IMR-90 (cell line): ENCODE measurements at places on chromosomes 1 and 21. TPM values are rescaled to one million over a fixed set of nuclear protein-coding genes. Genes with fewer than 3 reads are reported as not detected.
A peak's percentile ranks its signal among the peaks of the same experiment; 100 is the strongest.

DNA sequence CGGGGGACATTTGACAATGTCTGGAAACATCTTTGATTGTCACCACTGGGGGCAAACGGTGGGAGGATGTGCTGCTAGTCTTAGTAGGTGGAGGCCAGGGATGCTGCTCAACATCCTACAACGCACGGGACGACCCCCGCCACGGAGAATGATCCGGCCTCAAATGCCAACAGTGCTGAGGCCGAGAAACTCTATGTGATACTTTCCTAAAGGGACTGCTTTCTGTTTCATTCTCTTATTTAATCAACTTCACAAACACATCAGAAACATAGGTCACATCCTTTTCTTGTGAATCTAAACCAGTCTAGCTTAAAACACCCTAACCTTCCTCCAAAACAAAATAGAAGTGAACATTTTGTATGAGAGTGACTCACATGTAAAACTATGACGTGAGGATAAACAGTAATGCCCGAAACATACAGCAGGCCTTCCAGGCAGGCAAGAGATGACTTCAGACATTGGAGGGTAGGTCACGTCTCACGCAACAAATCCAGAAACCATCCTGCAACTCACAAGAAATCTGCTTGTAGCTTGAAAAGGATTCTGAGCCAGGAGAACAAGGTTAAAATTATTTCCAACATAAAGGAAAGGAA is 37.2 kb upstream of the ETS2 start:
- peaks cover 26% of the 10 kb centered on the region for H3K4me1 ChIP-seq
- DNase-seq = peak; percentile 100
- H3K36me3 ChIP-seq = no peaks in the 10 kb centered on the region
- peak overlapping the region; percentile 99 for H3K27ac ChIP-seq

Gene PEAR1
- total RNA-seq = 2.0 and 2.8 TPM in 2 replicates

DNA sequence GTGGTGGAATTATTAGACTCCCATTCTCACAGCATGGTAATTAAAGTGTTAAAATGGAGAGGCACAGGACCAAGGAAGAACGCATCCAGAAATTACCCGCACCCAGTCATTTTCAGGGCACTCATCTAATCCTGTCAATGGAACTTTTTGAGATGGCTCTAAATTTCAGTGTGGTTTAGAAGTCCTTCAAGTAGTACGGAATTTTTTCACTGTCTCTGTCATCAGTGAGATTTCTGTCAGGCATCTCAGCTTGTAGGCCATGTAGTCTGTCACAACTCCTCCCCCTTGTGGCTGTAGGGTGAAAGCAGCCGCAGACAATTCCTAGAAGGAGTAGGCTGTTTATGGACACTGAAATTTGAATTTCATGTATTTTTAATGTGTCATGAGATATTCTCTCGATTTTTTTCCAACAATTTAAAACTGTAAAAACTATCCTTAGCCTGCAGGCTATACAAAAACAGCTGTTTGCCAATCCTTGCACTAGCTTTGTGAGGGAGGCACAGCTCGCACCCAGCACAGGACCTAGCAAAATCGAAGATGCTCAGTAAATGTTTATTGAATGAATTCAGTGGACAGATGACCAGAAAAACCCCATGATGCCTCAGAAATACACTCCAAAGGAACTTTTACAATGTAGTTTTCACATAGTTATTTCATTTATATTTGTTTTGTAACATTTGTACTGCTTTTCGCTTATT is 6.6 kb upstream of the NUP133 start:
- H3K27ac ChIP-seq = no peak overlapping the region
- 0 out of 2 replicates have a peak, but pooled peaks cover 5% of the 10 kb centered on the region for H3K36me3 ChIP-seq
- no peaks in the 10 kb centered on the region; the same call in 1 of the 2 replicates for H3K4me1 ChIP-seq
- no peak overlapping the region for H3K4me3 ChIP-seq
- no peaks in the 10 kb centered on the region for H3K27me3 ChIP-seq

DNA sequence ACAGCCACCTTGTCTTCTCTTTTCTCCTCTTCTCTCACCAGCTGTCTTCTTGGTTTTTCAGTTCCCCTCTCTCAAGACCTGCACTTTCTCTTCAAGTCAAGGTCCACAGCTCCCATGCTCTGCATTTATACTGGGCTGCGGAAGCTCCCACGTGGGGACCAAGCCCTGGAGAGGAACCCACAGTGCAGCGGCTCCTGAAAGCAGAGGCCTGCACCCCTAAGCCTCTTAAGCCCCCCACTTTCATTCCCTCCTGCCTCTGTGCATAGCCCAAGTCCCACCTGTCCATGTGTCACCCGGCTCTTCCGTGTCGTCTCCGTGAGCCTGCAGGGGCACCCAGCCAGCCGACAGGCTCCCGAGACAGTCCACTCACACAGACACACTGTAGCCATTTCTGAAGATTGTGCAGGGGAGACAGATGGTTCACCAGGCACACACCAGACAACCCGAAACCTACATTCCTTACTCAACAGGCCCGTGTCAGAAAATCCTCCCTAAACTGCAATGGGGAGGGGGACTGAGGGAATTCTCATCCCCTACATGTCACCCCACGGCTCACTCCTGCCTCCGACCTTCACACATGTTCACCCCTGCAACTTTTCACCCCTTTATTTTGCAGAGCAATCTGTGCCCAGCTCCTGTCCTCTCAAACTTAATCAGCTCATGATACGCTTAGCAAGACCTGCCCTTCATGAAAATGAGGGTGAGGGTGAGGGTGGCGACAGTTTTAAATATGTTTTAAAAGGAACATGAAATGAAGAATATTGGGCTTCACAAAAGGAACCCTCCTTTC is 6.3 kb downstream of the MX2 start:
- no peaks in the 10 kb centered on the region for H3K36me3 ChIP-seq
- DNase-seq = no peak
- no peak overlapping the region for H3K4me3 ChIP-seq
- H3K4me1 ChIP-seq = peaks cover 4% of the 10 kb centered on the region

GRCh38 chr1:194975913-194976312 is 1632.3 kb downstream of the KCNT2 start:
- H3K4me1 ChIP-seq = no peaks in the 10 kb centered on the region
- H3K27me3 ChIP-seq = no peaks in the 10 kb centered on the region
- H3K27ac ChIP-seq = no peak overlapping the region
- H3K36me3 ChIP-seq = no peaks in the 10 kb centered on the region

Gene TNFSF18
- total RNA-seq = 0.18 and 0.28 TPM in 2 replicates

GRCh38 chr1:21659099-21659923 is 9.8 kb downstream of the RAP1GAP start:
- peaks cover 55% of the 10 kb centered on the region for H3K27me3 ChIP-seq
- peak; percentile 36 for DNase-seq
- no peaks in the 10 kb centered on the region for H3K4me1 ChIP-seq

Gene GJA4
- total RNA-seq = not detected in 2 replicates

DNA sequence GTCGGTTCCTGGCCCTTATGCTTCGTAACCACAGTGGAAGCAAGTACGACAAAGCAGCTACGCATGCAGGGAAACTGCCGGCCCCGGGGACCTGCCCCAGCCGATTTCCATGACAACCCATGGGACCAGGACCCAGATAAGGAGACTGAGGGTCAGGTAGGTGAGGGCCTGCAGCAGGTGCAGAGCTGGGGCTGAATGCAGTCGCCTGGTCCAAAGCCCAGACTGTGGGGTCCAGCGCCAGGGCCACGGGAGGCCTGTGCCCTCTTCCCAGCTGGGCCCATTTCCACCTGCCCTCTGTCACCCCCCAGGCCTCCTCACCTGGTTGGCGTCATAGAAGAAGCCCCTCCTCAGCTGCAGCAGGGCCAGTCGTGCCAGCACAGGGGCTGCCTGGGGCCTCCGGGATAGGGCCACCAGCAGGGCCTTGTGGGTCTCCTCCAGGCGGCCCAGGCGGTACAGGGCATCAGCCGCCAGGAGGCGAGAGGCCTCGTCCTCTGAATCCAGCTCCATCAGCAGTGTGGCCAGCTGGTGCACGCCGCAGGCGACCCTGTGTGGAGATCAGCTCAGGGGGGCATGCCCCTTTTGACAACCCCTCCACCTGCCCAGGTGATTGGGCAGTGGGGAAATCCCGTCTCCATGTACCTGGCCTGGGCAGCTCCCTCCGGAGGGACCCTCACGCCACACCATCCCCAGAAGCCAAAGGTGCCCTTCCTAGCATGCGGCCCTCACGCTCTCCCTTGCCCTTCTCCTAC is 14.2 kb downstream of the TTC34 start:
- no peak for DNase-seq
- no peaks in the 10 kb centered on the region for H3K27me3 ChIP-seq
- no peak overlapping the region for H3K27ac ChIP-seq
- H3K36me3 ChIP-seq = no peaks in the 10 kb centered on the region
- H3K4me1 ChIP-seq = no peaks in the 10 kb centered on the region

GRCh38 chr1:46479744-46480350 is 9.8 kb upstream of the DMBX1 start:
- H3K4me3 ChIP-seq = no peak overlapping the region
- DNase-seq = no peak
- H3K27ac ChIP-seq = no peak overlapping the region
- peaks cover 79% of the 10 kb centered on the region for H3K27me3 ChIP-seq
- H3K4me1 ChIP-seq = no peaks in the 10 kb centered on the region
- H3K36me3 ChIP-seq = no peaks in the 10 kb centered on the region

- H3K4me3 ChIP-seq = no peak overlapping the region
- no peaks in the 10 kb centered on the region for H3K36me3 ChIP-seq
- peaks cover 15% of the 10 kb centered on the region for H3K27me3 ChIP-seq
- H3K27ac ChIP-seq = no peak overlapping the region
- DNase-seq = no peak
Observed at GRCh38 chr1:119686661-119687060, 25.1 kb upstream of the PHGDH start.

Gene RAP1A
- total RNA-seq = 18.1 and 35.3 TPM in 2 replicates

DNA sequence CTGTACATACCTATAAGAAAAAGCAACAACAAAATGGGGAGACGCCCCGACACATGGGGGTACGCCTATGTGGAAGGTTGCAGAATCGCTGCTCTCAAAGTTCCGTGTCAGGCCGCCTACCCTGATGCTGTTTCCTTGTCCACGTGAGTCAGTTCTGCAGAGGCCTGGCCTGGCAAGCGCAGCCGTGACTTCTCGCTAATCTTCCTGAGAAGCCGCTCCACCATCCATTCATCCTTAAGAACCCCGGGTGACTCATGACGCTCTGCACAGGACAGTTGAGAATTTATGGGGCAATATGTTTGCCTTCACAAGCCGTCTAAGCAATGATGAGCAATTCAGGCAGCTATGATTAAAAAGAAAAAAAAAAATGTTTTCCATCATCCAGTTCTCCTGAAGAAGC is 122.3 kb upstream of the TMPRSS2 start:
- H3K27ac ChIP-seq = no peak overlapping the region
- H3K4me3 ChIP-seq = no peak overlapping the region
- peaks cover 8% of the 10 kb centered on the region for H3K27me3 ChIP-seq
- DNase-seq = peak; percentile 100
- H3K4me1 ChIP-seq = peaks cover 5% of the 10 kb centered on the region

Gene OR2C3
- total RNA-seq = not detected in 2 replicates

DNA sequence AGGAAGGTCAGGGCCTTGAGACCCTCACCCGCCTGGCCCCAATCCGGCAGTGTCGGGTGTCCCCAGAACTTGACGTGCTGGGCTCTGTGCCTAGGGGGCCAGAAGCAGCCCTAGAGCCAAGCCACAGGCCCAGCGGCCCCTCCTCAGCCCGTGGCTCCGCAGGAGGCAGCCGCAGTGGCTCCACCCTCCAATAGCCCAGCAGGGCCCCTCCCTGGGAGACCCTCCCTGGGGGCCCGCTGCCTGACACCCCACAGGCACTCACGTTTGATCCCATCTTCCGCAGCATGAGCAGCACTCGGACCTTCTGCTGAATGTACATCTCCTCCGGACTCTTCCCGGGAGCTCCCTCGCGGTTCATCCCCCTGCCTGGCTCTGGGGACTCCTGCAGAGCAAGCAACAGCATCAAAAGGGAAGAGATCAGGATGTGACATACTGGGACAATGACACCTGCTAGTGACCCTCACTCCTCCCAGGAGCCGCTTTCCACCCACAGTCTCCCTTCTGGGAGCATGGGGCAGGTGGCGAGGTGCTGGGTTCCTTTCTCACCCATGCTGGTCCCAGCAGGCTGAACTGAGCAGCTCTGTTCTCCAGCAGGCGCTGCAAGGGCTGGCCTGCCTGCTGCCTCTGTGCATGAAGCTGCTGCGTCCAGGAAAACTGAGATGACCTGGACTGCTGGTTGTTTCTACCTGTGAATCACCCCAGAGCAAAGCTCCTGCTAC is 38.2 kb downstream of the CTNNBIP1 start:
- peaks cover 5% of the 10 kb centered on the region for H3K4me1 ChIP-seq
- H3K36me3 ChIP-seq = peaks cover 11% of the 10 kb centered on the region; the same call in 1 of the 2 replicates
- no peak for DNase-seq
- no peak overlapping the region for H3K4me3 ChIP-seq
- no peak overlapping the region for H3K27ac ChIP-seq
- no peaks in the 10 kb centered on the region for H3K27me3 ChIP-seq

Gene KMO
- total RNA-seq = not detected in 2 replicates

DNA sequence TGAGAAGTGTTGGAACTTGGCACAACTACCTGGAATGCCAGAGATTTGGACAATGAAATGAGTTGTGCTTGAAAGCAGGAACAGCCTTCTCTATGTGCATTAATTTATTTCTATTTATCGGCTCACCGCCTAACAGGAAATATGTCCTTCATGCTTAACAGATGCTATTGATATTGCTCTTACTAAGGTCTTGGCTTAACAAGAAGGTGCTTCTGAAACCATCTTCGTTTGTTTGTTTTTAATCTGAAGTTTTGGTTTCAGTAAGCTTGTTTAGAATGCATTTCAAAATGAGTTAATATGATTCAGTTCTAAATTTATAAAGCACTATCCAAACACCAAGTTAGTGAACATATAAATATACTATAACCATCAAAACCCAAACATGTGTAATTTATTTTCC is 898.3 kb upstream of the B3GALT2 start:
- no peak overlapping the region for H3K27ac ChIP-seq
- H3K27me3 ChIP-seq = no peaks in the 10 kb centered on the region
- no peak overlapping the region for H3K4me3 ChIP-seq
- H3K36me3 ChIP-seq = no peaks in the 10 kb centered on the region
- no peaks in the 10 kb centered on the region for H3K4me1 ChIP-seq

DNA sequence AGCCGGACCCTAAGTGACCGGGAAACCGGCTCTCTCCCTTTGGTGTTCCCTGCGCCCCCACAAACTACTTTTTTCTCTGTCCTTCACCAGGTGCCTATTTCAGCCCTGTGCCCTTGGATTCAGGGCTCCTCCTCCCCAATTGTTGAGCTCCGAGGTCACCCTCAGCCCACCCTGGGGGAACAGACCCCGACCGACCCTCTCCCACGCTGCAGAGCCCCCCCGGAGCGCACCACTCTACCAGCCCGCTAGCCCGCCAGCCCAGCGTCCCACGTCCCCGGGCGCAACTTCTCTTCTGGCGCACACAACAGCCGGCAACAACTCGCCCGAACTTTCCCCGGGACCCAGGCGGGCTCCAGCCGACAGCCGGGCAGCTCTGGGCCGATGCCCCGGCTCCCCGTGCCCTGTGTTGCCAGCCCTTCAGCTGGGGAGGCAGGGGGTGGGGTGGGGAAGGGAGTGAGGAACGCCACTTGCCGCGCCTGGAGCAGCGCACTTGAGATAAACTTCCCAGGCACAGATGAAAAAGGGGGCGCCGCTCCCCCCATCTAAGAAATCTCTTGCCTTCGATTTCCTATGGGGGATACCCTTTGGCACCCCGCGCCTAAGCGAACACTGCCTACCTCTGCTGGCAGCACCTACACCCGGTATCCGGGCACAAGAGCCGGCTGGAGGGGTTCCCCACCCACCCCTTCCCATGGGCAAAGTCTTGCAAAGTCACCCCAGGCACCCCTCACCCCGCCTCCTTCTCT is 997 bp downstream of the CASZ1 start:
- no peak for DNase-seq
- peaks cover 4% of the 10 kb centered on the region; the same call in 1 of the 2 replicates for H3K4me1 ChIP-seq
- no peaks in the 10 kb centered on the region for H3K36me3 ChIP-seq
- H3K27me3 ChIP-seq = peaks cover 59% of the 10 kb centered on the region
- no peak overlapping the region for H3K27ac ChIP-seq

Gene MTF1
- 2.2 and 2.3 TPM in 2 replicates for total RNA-seq
